ENCODE measurements at places on chromosomes 3 and 15.

DNA sequence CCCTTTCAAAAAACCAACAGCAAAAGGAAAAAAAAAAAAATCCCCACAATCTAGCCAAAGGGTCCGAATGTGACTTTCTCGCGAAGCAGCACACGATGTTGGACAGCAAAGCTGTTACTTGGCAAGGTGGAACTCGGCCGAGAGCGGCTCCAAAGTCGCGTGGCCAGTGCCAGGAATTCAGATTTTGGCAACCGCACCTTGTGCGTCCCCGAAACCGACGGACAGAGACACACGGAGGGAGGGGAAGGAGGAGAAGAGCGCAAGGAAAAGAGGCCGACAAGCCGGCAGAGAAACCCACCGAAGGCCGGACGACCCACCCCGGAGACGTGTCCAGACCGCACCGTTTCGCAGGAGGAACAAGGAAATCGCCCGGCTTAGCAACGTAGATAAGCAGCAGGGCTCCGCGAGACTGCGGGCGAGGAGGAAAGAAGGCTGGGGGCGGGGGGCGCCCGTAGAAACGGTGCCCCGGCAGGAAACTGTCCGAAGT is 517.3 kb downstream of the MECOM start:
- DNase-seq = peak; percentile 91

GRCh38 chr3:60431599-60431958 is 819.7 kb downstream of the FHIT start:
- DNase-seq = no peak

- DNase-seq = no peak
Measured at GRCh38 chr3:151709847-151710246, 23.9 kb upstream of the AADACL2 start.

DNA sequence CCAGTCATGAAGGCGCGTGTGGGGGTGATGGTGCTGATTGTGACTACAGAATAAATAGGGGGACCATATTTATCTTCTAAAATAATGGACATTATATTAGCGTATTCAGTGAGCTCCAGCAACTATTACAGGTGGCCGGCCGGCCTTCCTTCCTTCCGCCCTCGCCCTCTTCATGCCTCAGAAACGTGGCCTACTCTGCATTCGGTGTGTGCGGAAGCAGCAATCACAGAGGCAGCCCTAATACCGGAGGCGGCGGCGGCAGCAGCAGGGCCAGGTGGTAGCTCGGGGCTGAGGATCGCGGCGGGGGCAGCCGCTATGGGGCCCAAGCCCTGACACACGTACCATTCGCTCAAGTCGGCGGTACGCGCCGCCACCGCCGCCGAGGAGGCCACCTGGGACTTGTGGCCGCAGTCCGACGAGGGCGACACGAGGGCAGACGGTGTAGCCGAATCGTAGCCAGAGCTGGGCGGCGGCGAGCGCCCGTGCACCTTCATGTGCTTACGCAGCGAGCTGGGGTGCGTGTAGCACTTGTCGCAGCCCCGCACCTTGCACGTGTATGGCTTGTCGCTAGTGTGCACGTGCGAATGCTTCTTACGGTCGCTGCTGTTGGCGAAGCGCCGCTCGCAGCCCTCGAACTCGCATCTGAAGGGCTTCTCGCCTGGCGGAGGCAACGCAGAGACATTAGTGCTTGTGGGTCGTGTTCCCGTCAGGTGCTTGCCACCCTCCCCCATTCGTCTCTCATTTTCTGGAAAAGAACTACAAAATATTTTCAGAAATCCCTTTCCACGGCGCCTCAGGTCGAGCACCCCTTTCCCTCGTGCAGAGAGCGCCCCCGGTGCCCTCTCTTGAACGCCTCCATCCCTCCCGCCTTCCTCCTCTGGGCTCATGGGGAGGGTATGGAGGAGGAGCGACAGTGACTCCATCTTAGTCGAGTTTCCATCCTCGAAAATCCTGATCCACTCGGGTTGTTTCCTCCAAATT is 15.5 kb downstream of the ZIC4 start:
- no peak for DNase-seq

DNA sequence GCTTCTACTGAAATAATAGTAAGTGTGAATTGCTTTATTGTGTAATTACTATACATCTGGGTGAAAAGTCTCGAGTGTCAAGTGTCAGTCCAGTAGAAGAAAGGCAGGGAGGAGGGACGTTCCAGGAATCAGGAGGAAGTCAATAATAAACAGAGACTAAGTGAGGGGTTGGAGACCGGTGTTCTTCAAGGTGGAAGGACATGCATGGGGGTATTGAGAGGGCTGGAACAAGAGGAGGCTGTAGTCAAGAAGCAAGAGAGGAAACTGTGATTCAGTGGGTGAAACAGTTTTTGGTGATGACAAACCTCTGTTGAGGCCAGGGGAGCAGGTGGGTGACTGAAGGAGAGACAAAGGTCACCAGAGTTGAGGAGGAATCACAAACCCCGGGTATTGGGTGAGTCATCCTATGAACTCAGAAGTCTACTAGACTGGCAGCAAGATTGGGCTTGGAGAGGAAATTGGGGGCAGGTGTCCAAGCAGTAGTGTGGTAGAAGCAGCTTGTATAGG is 11.6 kb upstream of the SCAMP5 start:
- DNase-seq = no peak

DNA sequence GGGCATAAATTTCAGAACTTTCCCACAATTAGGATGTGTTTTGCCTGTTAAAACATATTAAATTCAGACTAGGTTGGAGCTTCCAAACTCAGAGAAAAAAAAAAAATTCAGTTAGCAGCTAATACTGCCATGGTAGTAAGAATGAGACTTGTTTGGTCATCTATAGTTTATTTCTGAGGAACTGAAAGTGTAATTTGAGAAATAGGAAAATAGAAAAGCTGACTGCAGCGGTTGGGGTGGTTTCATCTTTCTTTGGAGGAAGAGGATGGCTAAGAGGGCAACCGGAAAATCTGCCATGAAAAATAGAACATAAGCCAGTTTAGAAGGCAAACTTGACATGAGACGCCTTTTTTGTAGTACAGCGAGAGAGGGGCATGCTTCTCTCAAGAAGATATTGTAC is 371.2 kb upstream of the ROBO2 start:
- no peak for DNase-seq

GRCh38 chr3:51620543-51620942 is 50.5 kb upstream of the TEX264 start:
- no peak for DNase-seq

GRCh38 chr3:53196575-53197407 is 35.8 kb downstream of the PRKCD start:
- DNase-seq = no peak

DNA sequence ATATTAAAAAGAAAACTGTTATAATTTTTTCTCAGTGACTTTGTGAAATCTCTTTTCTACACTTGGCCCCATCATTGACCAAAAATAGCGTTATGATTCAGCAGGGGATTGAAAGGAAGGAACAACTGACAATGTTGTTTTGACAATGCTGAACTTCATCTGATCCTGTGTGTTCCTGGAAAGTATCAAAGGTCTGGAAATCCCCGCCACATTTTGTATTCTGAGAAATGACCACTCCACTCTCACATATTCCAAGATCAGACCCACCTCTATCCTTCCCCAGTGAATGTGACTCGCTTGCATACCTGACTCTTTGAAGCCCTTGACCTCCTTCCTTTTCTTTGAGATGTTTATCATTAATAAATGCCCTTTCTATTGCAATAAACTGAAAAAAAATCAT is 9.7 kb upstream of the RIOX2 start:
- no peak for DNase-seq

GRCh38 chr15:78455749-78456148 is 17.7 kb downstream of the IREB2 start:
- no peak for DNase-seq

DNA sequence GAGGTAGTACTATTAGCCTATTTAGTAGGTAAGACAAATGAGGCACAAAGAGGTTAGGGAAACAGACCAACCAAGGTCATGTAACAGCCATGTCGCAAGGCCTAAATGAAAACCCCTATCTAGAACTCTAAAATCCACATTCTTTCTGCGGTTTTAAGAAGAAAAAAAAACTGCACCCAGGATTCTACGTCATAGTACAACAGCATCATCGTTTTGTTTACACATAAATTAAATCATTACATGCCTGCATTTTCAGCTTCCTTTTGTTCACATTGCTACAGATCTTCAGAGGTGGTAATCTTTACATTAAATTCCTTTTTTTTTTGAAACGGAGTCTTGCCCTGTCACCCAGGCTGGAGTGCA is 548 bp upstream of the PSMD6 start:
- no peak for DNase-seq

- no peak for DNase-seq
Measured at GRCh38 chr3:30453360-30454039, 152.9 kb upstream of the TGFBR2 start.

DNA sequence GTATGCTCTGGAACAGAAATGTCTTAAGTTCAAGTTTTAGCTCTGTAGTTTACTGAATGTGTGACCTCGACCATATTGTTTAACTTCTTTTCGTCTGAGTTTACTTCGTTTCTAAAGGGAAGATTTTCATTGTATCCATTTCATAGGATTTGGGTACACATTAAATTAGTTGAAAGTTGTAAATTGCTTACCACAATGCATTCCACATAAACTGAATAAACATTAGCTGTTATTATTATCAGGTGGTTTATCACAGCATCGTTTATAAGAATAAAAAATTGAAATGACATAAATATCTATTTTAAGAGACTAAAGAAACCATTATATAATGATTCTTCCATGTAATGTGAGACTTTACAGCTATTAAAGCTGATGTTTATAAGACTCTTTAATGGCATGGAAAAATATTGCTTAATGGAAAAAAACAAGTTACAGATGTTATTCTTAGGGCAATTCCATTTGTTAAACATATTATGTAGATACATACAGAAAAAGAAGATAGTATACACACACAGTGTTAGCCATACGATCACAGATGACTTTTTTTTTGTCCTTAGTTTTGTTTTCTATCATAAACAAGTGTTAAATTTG is 342.3 kb upstream of the SGO1 start:
- no peak for DNase-seq

DNA sequence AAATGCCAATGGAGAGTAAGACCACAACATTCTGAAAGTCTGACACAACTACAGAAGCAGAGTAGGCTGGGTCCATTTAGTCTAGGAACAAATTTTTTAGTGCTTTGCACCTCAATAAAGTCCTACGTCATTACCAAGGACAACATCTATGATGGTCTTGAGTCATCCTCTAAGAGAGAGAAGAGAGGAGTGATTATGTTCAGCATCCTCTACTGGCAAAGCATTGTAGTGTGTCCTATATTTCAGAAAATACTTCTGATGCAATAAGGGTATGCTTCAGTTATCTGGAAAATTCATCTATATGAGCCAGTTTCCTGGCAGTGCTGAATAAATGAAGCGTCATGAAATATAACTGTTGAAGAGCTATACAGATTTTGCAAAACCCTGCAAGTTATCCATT is 95.6 kb downstream of the P2RY1 start:
- no peak for DNase-seq

- no peak for DNase-seq
Measured at GRCh38 chr3:9917820-9918219, 922 bp downstream of the IL17RC start.

GRCh38 chr3:17979252-17979651 is 236.8 kb upstream of the TBC1D5 start:
- peak; percentile 29 for DNase-seq

GRCh38 chr15:73753250-73754130 is at the start of gene INSYN1:
TSS of gene INSYN1 (minus strand) at chr15:73753351. CDS start at chr15:73751130, 2,221 bp downstream.
- DNase-seq = peak; percentile 89

DNA sequence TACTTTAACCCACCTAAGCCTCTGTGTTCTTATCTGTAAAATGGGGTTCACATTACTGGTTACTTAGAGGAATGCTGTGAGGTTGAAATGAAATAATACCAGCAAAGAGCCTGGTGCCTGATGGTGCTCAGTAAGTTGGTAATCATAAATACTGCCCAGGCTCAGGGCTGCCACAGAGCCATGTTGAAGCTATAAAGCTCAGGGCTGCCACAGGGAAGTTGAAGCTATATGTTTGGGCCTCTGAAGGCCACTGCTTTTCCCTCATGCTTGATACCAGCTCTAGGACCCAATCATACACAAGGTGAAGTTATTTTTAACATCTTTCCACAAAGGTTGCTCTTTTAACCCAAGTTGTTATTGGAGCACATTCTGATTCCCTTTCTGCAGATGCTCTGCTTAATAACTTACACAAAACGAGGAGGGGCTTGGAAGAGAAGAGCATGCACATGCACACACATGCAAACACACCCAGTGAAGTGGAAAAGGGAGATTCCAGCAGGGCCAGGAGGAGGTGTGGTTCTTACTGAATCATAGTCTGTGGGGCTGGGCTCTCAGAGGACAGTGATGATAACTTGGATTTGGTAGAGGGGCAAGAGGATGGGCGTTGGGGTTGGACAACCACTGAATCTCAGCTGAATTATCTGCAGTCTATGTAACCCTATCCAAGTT is 17.4 kb downstream of the PARP14 start:
- DNase-seq = no peak

DNA sequence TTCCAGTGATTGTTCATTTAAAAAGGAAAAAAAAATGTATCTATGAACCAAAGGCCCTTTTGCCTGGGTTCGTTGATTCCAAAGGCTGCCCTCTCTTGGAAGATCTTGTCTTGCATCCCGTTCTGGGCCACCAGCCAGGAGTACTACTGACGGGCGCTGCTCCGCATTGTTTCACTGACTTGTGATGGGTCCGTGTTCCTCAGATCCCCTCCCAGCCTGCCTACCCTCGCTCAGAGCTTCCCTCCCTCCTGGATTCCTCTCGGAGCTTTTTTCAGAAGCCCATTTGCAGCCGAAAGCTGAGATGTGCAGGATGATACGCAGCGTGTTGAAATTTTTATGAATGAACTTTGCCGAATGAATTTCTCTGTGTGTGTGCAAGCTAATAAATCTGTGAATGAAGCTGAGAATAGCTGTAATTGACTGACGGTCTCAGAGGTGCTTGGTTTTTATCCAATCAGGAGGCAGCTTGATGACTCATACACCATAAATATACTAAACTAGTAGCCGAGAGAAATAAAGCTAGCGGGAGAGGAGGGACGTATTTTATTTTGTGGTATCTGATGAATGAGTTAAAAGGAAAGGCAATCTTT is at the start of gene SHC4:
Gene SHC4 (minus strand): TSS at position 396 of the 590 bp plus-strand sequence. CDS start 904 bp downstream, outside the sequence.
- DNase-seq = peak; percentile 81

DNA sequence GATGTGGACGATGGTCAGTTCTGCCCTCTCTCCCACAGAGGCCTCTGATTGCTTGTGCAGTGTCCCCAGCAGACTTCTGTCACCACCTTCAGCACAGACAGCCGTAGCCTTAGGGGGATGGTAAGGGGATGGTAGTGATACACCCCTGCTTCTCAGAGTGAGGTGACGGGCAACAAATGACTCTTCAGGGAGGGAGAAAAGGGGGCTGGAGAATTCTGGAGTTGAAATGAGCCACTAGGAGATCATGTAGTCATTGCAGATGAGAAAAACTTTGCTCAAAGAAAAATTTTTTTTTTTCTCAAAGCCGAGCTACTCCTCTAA is 29.6 kb upstream of the TIMP4 start:
- DNase-seq = no peak
